Stimulated activated CD8-positive, alpha-beta memory T cell treated with anti-CD3 and anti-CD28 coated beads, Interleukin-2, amount 100 ng/mL, for 1 hour (primary cell): ENCODE measurements at places on chromosomes 13 and 19.
A peak's percentile ranks its signal among the peaks of the same experiment; 100 is the strongest.

DNA sequence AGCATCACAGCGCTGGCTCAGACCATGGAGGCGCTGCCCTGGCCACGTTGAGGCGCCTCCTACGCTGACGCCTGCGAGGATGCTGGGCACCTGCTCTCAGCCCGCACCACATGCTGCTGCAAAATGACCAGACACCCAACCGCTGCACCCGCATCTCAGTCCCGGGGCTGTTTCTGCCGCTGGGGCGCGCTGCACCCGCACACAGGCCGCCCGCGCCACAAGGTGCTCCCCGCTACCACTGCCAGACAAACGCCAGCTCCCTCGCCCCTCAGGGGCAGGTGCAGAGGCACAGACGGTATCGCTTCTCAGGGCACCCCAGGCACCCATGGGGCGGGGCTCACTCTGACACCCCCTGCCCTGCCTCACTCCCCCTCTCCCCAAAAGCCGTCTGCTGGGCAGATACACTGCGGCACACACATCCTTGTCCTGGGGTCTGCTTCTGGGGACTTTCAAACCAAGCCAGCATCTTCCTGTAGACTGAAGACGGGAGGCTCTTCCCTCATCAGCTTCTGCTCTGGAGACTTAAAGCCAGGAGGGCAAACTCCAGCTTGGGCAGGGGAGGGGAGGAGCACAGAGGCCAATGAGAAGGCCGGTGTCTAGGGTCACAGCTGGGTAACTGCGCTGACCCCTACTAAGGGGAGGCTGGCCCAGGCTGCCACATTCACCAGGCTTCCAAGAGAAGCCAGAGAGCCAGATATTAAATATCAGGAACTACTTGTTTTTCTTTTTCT lies 16.3 kb downstream of the CHERP start:
- DNase-seq = no peak

GRCh38 chr13:110815471-110816204 lies 99.2 kb downstream of the ANKRD10 start:
- no peak for DNase-seq

GRCh38 chr19:10269333-10270179 lies 1.4 kb upstream of the ICAM1 start:
- DNase-seq = peak; percentile 77

GRCh38 chr19:21699197-21699596 lies 68.2 kb downstream of the ZNF100 start:
- DNase-seq = no peak

- DNase-seq = no peak
Observed at GRCh38 chr19:2483084-2483483, 7.2 kb downstream of the GADD45B start.

DNA sequence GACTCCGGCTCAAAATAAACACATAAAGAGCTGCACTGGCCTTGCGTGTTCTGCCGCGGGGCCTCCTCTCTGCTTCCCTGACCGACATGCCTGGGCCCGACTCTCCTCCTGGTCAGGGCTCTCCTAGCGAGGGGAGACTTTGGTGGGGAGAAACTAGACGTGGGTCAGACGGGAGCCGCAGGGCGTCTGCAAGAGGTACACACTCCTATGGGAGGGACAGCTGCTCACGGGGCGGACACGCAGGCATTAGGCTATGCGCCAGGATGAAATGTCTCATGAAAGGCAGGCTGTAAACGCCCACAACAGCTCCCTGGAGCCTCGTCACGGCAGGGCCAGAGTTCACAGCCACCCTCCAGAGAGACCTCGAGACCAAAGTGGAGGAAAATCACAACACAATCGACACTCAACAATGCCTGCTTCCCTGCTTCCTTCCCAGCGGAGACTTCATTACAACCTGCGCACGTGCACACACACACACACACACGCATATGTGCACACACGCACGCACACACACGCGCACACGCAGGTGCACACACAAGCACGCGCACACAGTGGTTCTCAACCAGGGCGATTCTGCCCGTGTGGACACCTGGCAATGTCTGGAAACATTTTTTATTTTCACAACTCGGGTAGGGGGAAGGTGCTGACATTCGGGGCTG lies 5.8 kb downstream of the SLC39A3 start:
- DNase-seq = no peak

DNA sequence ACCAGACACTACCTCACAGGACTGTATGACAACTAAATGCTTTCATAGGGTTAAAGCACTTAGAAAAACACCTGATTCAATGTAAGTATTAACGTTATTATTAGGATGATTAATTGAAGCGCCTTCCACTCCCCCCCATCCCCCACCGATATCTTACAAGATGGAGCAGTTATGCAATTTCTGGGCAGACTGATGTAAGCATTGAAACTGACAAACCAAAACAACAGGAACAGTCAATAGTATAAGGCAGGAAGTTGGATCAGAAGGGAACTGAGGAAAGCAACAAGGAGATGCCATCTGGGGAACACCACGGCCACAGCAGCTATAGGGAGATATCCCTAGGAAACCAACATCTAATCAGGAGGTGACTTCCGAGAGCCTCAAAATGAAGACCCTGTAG lies 3.8 kb downstream of the LCP1 start:
- DNase-seq = no peak
